ENCODE measurements at places on chromosomes 1 and 21.

- no peak for DNase-seq
Observed at GRCh38 chr1:212381397-212382035, 33.2 kb downstream of the PACC1 start.

GRCh38 chr1:61341426-61341825, 259.1 kb downstream of the NFIA start:
- no peak for DNase-seq

- no peak for DNase-seq
Observed at GRCh38 chr21:33249331-33250002, 16.7 kb upstream of the IL10RB start.

DNA sequence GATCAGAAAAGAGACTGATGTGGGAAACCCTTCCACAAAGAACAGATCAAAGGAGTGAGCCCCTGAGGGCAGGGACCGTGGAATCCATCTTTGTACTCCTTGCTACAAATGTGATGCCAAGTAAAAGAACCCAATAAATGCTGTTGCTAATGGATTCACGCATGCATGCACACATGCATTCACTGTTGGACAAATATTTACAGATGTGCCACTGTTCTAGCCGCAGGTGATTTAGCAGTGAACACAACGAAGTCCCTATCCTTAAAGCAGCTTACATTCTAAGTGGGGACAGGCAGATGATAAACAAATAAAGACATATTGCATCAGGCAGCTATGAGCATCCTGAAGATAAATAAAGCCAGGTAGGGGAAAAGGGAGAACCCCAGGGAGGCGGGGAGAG, 67.8 kb downstream of the ITPKB start:
- DNase-seq: peak; percentile 44

DNA sequence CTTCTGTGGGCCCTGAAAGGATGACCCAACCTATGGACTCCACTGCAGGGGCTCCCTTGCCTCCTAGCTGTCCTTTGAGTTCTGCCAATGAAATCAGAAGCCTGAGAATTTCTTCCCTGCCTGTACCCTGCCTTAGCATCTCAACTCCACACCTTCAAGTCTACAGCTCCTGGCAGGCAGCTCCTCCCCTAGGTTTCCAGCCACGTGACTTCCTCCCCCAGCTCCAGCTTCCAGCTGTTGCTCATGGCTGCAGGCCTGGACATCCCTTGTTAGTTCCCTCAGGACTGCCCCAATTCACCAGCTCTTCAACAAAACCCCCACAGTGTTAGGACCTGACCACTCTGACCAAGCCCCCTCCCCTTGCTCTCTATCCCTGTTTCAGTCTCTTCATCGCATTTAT, 2.4 kb downstream of the RCAN1 start:
- no peak for DNase-seq

DNA sequence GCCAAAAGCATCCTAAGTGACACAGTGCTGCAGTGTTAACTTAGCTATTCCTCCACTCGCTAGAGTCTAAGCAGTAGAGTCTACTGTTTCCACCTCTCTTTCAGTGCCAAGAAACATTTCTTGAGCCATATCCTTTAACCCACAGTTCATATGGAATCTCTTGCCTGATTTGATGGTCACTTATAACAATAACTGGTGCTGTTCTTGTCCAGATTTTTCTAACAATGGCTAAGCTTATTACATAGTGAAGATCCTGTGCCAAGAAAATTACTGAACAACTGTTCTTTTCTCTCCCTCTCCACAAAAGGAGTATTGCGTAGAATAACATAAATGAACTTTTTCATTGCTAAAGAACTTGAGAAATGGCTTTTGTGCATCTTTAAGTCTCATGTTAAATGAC, 121.3 kb downstream of the CDC7 start:
- DNase-seq: no peak

GRCh38 chr1:214044438-214045214, 56.9 kb downstream of the PROX1 start:
- DNase-seq: peak; percentile 47

DNA sequence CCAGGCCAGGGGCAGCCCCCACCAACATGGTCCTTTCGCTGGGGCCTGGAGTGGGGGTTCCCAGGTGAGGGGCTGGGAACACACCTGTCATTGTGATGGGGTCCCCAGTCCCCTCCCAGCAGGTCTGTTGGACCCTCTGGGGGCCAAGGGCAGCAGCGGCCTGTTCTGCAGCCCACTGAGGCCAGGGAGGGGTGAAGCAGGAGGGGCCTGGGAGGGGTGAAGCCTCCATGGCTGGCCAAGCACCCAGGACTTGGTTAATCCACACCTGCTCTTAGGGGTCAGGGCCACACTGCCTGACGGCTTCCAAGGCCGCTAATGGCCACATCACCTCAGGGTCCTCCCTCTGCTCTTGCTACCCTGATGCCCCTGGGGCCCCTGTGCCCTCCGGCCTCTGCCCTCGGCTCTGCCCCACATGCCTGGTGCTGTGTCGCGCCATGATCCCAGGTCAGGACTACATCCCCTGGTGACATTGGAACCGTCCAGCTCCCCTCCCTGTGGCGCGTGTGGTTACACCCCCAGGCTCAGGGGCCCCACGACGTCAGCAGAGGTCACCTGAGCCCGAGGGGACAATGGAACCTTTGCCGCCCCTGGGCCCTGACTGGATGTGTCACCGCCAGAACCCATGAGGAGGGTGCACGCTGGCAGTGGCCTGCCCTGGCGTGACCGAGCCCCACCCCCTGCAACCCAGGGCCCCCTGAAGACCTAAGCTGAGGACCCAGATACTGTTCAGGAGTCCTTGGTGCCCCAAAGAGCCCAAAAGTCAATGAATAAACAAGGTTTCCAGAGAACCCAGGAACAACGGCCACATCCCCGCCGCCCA, 7.0 kb downstream of the TNFRSF18 start:
- DNase-seq: no peak

DNA sequence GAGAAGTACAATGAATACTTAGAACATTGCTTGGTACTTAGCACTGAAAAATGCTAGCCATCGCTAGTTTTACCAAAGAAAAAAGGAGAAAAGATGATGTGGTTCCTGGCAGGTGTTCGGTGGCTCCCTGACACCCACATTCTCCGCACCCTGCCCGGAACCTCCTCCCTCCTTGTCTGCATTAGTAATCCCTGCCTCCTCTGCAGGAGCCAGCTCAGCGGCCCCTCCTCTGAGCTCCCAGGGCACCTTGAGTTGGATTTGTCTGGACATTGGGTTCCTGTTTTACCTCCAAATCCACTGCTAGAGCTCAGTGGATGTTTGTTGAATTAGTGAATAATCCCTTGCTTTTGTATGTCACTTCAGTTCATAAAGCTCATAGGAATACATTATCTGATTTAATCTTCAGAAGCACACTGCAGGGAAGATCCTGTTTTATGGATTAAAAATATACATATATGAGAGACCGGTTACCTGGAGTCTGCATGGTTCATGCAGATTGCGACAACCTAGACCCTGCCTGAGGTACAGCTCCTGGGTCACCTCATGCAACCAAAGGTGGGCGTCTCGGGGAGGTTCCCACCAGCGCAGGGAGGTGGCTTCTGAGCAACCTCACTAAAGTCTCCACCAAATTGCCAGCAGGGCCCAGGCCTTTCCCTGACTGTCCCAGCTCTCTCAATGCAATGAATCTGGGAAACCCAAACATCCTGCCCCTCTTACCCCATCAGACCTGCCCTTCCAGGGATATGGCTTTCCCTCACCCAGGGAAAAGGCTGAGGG, 24.2 kb downstream of the PCAT6 start:
- no peak for DNase-seq

GRCh38 chr21:31866077-31866511, 6.7 kb upstream of the HUNK start:
- peak; percentile 59 for DNase-seq

- no peak for DNase-seq
Observed at GRCh38 chr1:36715797-36716196, 233.1 kb upstream of the CSF3R start.

- no peak for DNase-seq
Observed at GRCh38 chr1:214548988-214549387, 2.4 kb downstream of the PTPN14 start.

GRCh38 chr21:34579411-34579810, 35.5 kb downstream of the RCAN1 start:
- no peak for DNase-seq

DNA sequence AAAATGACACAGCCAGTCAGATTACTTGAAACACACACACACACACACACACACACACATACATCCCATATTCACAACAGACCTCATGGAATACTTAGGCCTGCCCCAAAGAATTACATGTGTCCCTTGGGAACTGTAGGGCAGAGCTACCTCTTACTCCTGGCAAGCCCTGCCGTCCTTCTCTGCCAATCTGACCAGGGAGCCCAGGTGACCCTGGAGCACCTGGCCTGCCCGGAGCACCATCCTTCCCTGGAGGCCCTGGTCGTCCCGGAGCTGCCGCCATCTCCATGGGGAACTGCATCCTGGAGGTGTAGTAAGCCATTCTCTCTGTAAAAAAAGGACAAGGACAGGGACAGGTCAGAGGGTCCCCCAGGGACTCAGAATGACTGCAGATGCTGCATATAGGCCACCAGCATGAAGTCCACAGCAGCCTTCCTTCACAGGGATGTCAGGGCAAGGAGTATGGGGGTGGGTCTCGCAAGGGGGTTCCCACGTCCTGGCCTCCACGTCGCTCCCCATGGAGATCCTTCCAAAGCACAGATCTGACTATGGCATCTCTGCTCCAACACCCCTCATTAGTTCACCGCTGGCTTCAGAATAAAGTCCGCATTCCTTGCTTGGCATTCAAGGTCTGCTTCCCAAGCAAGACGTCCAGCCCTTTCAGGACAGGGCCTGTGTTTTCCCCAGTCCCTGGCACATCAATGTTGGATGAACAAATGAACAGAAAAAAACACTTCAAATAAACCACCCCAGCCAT, 9.2 kb upstream of the PEF1 start:
- no peak for DNase-seq

GRCh38 chr1:178781533-178782330, 56.7 kb downstream of the RALGPS2 start:
- DNase-seq: no peak

- DNase-seq: no peak
Observed at GRCh38 chr1:25107643-25108010, 124.7 kb downstream of the SYF2 start.

DNA sequence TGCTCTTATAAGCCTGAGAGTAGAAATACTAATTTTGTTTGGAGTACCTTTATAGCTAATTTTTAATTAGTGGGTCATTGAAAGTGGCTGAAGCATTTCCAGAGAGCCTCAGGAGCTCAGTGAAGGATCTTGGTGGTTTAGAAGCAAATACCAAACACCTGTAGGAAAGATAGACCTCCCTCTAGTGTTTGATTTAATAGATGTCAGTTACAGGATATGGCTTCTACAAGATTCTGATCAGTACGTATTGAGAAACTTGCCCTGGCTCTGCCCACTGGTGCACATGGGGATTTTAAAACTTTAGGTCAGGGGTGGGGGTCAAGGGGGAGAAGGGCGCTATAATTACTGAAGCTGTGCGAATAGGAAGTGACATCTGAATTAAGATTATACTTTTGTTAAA, 122.2 kb downstream of the POU2F1 start:
- DNase-seq: no peak

DNA sequence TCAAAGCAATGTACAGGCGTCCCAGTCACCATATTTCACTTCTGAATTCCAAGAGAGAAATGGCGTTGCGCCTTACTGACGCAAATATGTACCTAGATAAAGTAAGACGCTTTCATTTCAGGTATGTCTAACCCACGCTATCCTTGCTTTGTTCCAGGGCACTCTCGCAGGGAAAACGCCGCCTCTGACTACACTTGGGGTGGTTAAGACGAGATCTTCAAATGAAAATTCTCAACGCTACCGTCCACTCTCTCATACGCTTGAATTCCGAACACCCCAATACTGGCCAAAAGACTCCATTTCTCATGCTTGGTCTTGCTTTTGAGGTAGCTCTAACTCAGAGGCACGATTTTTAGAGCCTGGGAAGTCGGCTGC, 736 bp upstream of the ZMPSTE24 start:
- no peak for DNase-seq

DNA sequence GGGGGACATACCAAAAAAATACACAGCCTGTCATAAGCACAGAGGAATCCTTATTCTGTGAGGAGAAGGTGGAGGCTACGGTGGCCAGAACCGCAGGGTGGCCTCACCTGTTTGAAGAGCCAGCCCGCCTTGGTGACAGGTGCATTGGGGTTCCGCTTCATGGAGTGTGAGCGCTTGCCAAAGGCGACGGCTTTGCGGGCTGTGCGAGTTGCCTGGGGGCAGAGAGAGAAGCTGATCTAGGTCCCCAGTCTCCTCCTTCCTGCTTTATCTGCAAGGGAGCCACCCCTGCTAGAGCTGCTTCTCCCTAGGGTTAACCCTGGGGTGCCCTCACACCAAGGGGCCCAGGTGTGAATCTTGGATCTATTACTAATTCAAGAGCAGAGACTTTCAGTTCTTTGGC, 54.3 kb upstream of the GOLT1A start:
- DNase-seq: no peak

- no peak for DNase-seq
Observed at GRCh38 chr1:44677201-44677766, 2.8 kb downstream of the ARMH1 start.

DNA sequence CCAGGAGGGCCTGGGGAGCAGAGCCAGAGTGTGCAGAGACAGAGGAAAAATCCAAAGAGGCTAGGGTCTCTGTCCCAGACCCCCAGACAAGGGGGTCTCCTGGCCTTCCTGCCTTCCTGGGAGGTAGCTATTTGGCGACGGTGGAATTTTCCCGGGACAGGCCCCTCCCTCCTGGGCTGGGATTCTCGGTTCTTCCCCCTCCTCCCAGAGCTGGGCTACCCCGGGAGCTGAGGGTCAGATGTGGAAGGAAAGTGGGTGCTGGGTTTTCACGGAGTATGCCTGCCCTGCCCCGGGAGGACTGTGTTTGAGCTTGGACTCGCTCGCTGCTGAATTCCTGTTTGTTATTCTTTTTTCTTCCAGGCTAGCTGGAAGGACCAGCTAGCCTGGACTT, 759 bp downstream of the AMPD2 start:
- DNase-seq: no peak

DNA sequence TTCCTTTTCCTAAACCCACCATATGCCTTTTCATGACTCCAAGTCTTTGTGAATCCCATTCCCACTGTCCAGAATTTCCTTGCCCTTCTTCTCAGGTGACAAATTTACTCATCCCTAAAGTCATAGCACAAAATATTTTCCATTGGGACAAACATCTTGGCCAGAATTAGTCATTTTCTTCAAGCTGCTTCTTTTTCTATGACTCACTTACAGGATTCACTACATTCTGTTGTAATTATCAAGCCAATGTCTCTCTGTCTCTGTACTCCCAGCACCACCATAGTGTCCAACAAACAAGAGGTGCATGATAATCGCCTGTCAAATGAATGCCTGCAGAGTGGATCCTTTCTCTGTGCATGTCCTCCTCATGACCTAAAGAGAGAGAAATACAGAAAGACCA, 37.8 kb downstream of the SGIP1 start:
- no peak for DNase-seq

- DNase-seq: no peak
Observed at GRCh38 chr21:28632755-28633408, 359.8 kb downstream of the LTN1 start.

All from NCI-H2081 treated with DMSO at 0.1 percent for 48 hours (cell line).